Regular cardiac myocyte (primary cell): ENCODE measurements at places on chromosomes 6 and 20. TPM values are rescaled to one million over a fixed set of nuclear protein-coding genes. Genes with fewer than 3 reads are reported as not detected.

Gene CRISP3
- not detected in 2 replicates for total RNA-seq

Gene ULBP3
- 7.3 and 16.7 TPM in 2 replicates for total RNA-seq

Gene BPIFB4
- total RNA-seq, result not detected in 2 replicates

Gene FUT9
- total RNA-seq, result not detected in 2 replicates

Gene RCAN2
- 0.85 and 1.2 TPM in 2 replicates for total RNA-seq

Gene NCOA6
- total RNA-seq, result 4.0 and 6.5 TPM in 2 replicates

Gene KHDC1L
- not detected in 2 replicates for total RNA-seq

Gene TREM1
- 0.19 and 21.7 TPM in 2 replicates for total RNA-seq

Gene SSTR4
- not detected in 2 replicates for total RNA-seq
